Suprapubic skin (tissue), 4 donors: ENCODE measurements at places on chromosomes 2 and 18.

DNA sequence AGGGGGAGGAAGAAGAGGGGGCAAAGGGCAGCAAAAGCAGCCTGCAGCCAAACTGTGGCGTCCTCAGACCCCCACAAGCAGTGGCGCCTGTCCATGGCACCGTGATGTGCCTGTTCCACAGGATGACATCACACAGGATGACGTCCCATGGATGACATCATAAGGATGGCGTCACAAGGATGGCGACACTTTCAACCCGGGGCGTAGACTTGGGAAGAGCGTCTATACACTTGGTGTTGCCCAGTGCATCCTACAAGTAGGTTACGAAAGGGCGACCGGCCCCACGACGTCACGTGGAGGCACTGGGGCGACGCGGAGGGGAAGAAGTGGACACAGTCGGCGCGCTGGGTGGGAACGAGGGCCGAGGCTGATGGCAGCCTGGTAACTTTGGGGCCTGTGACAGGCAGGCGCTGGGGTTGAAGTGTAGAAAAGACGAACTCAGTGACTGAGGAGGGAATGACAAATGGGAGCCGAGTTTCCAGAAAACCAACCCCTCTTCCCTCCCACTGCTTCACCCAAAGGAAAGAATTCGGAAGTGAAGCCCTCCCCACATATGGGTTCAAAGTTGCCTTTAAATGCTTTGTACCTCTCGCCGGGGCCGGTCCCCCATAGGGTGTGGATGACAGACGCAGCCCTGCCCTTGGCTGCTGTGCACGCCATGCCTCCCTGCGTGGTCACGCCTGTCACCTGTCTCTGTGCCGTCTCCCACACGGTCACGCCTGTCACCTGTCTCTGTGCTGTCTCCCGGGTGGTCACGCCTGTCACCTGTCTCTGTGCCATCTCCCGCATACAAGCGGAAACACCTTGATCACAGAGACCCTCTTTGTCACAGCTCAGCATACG is 13.4 kb upstream of the KCNG2 start:
- H3K4me3 ChIP-seq, result no peak overlapping the region
- no peak for DNase-seq
- H3K4me1 ChIP-seq, result peaks cover 12% of the 10 kb centered on the region
- H3K36me3 ChIP-seq, result no peaks in the 10 kb centered on the region

DNA sequence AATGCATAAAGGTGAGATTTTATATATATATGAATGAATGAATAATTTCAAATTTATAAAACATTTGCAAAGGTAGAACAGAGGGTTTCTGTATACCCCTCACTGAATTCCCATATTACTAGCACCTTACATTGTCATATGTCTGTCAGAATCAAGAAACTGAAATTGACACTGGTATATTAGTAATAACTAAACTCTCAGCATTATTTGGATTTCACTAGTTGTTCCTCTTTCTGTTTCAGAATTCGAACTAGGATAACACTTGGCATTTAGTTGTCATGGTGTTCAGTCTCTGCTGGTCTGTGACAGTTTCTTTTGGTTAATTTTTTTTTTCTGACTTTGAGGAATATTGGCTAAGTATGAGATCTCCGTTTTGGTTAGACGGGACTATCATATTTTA is 275.9 kb downstream of the DCC start:
- no peak for DNase-seq
- H3K36me3 ChIP-seq, result no peaks in the 10 kb centered on the region
- H3K4me3 ChIP-seq, result no peak overlapping the region
- no peak overlapping the region for H3K27ac ChIP-seq
- H3K4me1 ChIP-seq, result no peaks in the 10 kb centered on the region
- H3K27me3 ChIP-seq, result no peaks in the 10 kb centered on the region

DNA sequence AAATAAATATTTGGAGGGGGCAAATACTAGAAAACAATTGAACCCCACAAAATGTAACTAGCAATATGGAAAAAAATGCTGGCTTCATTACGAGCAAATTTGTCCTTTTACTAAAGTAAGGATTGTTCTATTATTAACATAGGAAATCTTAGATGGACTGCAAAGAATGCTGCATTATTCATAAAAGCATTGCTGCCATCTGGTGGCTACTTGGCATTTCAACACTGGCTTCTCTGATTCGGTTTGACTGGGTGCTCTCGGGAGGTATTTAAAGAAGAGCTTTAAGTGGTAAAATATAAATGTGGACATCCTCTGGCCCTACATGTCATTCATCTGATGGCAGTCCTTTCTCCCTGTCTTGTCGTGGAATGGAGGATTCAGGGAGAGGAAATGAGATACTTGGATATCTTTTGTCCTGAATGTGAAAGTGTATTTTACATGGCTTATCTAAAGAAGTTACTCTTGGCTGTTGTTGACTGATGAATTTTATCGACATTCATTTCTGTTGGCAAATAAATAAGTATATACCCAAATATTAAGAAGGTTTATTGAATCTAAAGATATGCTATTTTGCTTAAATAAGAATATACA is 130.2 kb downstream of the ARHGAP15 start:
- H3K27ac ChIP-seq, result no peak overlapping the region
- H3K4me1 ChIP-seq, result peaks cover 3% of the 10 kb centered on the region
- H3K4me3 ChIP-seq, result no peak overlapping the region
- no peaks in the 10 kb centered on the region for H3K27me3 ChIP-seq

- no peak overlapping the region for H3K27ac ChIP-seq
- DNase-seq, result no peak
- H3K4me3 ChIP-seq, result no peak overlapping the region
- H3K36me3 ChIP-seq, result no peaks in the 10 kb centered on the region
- no peaks in the 10 kb centered on the region for H3K4me1 ChIP-seq
- no peaks in the 10 kb centered on the region for H3K27me3 ChIP-seq
Measured at GRCh38 chr2:215738351-215738750, 275.0 kb downstream of the MREG start.

GRCh38 chr2:200239216-200239615 is 67.3 kb upstream of the SPATS2L start:
- H3K36me3 ChIP-seq, result no peaks in the 10 kb centered on the region
- no peak for DNase-seq
- H3K27me3 ChIP-seq, result no peaks in the 10 kb centered on the region
- H3K27ac ChIP-seq, result no peak overlapping the region
- no peaks in the 10 kb centered on the region for H3K4me1 ChIP-seq

DNA sequence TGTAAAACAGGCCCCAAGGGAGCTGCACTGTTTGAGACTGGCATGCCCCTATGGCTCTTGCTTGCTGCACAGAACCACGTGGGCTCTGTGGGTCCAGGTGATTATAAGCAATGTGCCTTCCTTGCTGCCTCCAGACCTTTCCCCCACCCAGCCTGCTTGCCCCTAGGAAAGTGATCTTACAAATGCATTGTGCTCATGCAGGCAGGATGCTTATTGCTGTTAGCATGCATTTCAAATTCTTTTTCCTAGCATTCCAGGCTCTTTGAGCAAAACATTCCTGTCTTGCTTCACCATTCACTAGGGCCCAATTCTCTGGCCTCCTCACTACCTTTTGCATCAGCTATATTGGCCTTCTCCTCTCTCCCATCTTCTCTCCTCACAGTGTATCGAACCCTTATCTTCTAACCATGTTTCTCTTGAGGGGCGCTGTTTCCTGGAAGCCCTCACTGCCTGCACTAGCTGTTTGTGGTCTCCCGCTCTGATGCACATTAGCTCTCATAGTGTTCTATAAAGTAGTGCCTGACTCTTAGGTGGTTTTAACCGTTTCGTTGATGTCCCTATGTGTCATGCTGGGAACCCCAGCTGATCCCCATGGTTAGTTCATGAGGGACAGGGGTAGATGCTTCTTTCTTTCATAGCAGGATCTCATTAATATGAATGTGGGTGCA is 152.9 kb upstream of the EPAS1 start:
- no peaks in the 10 kb centered on the region for H3K4me1 ChIP-seq
- H3K27ac ChIP-seq, result no peak overlapping the region
- no peaks in the 10 kb centered on the region for H3K27me3 ChIP-seq
- H3K36me3 ChIP-seq, result no peaks in the 10 kb centered on the region
- peak; percentile 11 for DNase-seq

GRCh38 chr2:136005462-136006196 is 20.2 kb upstream of the DARS1 start:
- no peak overlapping the region for H3K27ac ChIP-seq
- no peaks in the 10 kb centered on the region for H3K27me3 ChIP-seq
- no peaks in the 10 kb centered on the region for H3K36me3 ChIP-seq
- H3K4me3 ChIP-seq, result no peak overlapping the region

DNA sequence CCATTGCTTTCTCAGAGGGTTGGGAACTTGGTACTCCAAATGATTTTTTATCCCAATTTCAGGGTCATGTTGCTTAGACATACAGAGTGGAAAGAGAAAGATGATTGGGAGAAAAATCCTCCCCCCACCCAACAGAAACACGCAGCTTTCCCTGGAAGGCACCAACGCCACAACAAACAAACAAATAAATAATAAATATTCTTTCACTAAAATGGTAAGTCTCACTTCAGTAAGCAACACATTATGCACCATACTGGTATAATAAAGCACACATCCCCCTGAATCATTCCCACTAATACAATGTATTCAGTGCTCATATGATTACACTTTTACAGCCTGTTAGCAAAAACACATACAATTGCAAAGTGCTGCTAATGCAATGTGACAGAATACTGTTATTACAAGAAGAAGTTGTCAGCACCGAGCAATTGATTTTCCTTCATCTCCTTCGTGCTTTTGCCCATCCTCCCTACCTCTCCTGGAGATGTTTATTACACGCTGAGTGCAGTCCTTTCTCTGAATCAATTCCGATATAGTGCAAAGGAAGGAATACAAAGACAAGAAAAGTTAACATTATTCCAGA is 359.9 kb downstream of the TXNL1 start:
- H3K27me3 ChIP-seq, result no peaks in the 10 kb centered on the region
- H3K4me3 ChIP-seq, result no peak overlapping the region
- H3K27ac ChIP-seq, result no peak overlapping the region
- no peak for DNase-seq
- H3K36me3 ChIP-seq, result no peaks in the 10 kb centered on the region
- no peaks in the 10 kb centered on the region for H3K4me1 ChIP-seq

GRCh38 chr2:173171321-173171720 is 95.7 kb downstream of the MAP3K20 start:
- no peaks in the 10 kb centered on the region for H3K4me1 ChIP-seq
- no peak overlapping the region for H3K4me3 ChIP-seq
- no peaks in the 10 kb centered on the region for H3K36me3 ChIP-seq
- no peaks in the 10 kb centered on the region for H3K27me3 ChIP-seq

- no peak overlapping the region for H3K27ac ChIP-seq
- DNase-seq, result no peak
- no peaks in the 10 kb centered on the region for H3K27me3 ChIP-seq
Measured at GRCh38 chr2:13682540-13683272, 949.8 kb upstream of the LRATD1 start.
